Tongue (tissue), 3 donors: ENCODE measurements at places on chromosomes 12 and 14. TPM values are rescaled to one million over a fixed set of nuclear protein-coding genes. Genes with fewer than 3 reads are reported as not detected.

Gene GARIN6
- not detected for total RNA-seq

- DNase-seq, result no peak
These were observed 278.1 kb downstream of the RAD51B start for GRCh38 chr14:68097727-68098126.

DNA sequence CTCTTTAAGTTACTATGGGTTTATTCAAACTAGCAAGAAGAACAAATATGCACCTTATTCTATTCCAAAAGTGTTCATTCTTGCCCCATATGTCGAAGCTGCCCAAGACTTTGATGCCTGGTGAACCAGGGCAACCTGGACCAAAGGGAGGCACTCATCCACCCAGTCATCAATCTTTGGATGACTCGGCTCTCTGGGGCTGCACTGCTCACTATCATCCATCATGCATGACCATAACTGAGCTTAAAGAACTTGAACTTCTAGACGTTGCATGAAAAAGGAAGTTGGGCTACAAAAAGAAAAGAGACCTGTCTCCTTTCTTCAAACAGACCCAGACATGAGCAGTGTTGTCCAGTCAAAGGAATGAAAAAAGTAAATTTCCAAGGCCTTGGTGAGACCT, 1.2 kb downstream of the KRT4 start:
- no peak for DNase-seq

Gene ABCD2
- 0.21 TPM for total RNA-seq

GRCh38 chr12:90205165-90205564, 496.5 kb upstream of the ATP2B1 start:
- DNase-seq, result no peak

Gene SLC4A8
- total RNA-seq, result 1.2 TPM

Gene NANOG
- not detected for total RNA-seq

DNA sequence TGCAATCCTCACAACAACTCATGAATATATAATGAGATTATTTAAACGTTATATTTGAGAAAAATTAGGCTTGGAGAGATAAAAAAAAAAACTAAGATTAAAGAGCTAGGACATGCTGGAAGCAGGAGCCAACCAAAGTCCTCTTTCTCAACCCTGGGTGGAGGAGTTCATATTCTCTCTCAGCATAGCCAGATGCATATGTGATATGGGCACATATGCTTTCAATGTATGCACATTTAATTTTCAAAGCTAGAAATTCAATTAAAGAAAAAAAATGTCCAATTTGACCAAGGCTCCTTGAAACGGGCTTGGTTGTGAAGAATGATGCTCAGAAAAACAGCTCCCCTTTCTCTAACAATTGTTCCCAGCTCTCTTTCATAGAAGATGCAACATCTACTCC, 61.9 kb upstream of the GRIP1 start:
- DNase-seq, result no peak

GRCh38 chr12:10701843-10702242, 21.3 kb downstream of the YBX3 start:
- DNase-seq, result no peak

GRCh38 chr12:73531752-73532151, 1005.9 kb upstream of the ATXN7L3B start:
- no peak for DNase-seq

Gene PRB2
- total RNA-seq, result not detected

DNA sequence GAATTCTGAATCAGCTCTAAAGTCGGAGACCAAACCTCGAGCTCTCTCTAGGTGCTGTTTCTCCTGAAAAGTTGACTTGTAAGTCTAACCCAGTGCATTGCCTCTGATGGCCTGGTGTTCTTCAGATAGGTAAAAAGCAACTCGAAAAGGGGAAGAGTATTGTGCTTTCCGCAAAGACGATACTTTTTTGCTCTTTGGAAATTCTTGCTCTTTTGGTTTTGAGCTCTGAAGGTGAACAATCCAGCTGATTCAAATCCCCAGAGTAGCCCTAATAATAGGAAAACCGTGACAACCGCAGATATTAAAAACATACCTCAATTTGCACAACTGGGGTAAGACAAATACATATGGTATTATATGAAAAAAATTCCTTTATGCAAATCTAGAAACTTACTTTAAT, 447.4 kb downstream of the RAD51B start:
- no peak for DNase-seq

Gene KRT4
- total RNA-seq, result 420 TPM

DNA sequence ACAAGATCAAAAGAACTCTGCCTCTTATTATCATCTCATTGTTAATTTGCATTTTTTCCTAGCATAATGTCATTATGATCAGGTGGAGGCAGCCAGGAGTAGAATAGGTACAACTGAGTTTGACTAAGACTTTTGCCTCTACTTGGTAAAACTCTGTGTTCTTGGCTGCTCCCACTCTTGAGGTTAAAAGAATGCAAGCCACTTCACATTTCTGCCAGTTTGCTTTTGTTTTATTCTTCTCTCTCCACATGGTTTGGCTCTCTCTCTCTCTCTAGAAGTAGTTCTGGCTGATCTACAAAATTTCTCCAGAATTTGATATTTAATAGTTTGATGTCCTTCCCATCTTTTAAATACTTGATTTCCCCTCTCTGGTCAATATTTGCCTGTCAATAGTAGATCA, 170.7 kb upstream of the E2F7 start:
- no peak for DNase-seq
